Vagina (tissue), 2 donors: ENCODE measurements at places on chromosomes 4 and X. TPM values are rescaled to one million over a fixed set of nuclear protein-coding genes. Genes with fewer than 3 reads are reported as not detected.

DNA sequence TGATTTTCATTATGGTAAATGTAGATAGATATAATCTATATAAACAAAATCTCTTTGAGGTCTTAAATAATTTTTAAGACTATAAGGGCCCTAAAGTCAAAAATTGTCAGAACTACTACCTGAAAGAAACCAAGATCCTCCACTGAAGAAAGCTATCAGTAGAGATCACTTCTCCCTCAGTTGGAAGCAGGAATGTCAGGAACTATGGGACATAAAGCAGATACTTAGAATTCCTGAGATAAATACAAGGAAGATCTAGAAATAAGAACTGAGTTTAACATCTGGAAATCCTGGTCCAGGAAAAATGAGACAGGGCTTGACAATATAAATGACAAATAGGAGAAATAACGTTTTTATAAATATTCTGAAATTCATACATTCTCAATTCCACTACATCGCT is 97.2 kb downstream of the ADAMTS3 start:
- no peak for DNase-seq

- DNase-seq, result no peak
Observed at GRCh38 chr4:177596035-177596434, 153.8 kb upstream of the AGA start.

Gene SCRG1
- 0.49 TPM for total RNA-seq

Gene SSX1
- total RNA-seq, result not detected

Gene PAGE5
- not detected for total RNA-seq

Gene MTNR1A
- total RNA-seq, result not detected

- DNase-seq, result no peak
Observed at GRCh38 chr4:40221744-40222143, 24.9 kb downstream of the RHOH start.

DNA sequence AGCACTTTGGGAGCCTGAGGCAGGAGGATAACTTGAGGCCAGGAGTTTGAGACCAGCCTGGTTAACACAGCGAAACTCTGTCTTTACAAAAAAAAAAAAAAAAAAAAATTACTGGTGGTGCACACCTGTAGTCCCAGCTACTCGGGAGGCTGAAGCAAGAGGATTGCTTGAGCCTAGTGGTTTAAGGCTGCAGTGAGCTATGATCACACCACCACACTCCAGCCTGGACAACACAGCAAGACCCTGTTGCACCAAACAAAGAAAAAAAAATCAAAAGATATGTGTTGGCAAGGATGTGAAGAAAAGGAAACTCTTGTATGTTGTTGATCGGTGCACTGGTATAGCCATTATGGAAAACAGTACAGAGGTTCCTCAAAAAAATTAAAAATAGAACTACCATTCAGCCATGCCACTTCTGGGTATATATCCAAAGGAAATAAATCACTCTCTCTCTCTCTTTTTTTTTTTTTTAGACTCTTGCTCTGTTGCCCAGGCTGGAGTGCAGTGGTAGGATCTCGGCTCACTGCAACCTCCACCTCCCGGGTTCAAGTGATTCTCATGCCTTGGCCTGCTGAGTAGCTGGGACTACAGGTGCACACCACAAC is 15.2 kb downstream of the SH3D19 start:
- DNase-seq, result no peak

Gene SFRP2
- 49.8 TPM for total RNA-seq

- DNase-seq, result no peak
Observed at GRCh38 chrX:136909119-136909705, 28.7 kb upstream of the RBMX start.

Gene PSAPL1
- not detected for total RNA-seq

GRCh38 chr4:125770814-125771398 is 456.2 kb downstream of the FAT4 start:
- DNase-seq, result no peak

GRCh38 chr4:188439641-188440311 is 300.5 kb downstream of the TRIML1 start:
- DNase-seq, result no peak

DNA sequence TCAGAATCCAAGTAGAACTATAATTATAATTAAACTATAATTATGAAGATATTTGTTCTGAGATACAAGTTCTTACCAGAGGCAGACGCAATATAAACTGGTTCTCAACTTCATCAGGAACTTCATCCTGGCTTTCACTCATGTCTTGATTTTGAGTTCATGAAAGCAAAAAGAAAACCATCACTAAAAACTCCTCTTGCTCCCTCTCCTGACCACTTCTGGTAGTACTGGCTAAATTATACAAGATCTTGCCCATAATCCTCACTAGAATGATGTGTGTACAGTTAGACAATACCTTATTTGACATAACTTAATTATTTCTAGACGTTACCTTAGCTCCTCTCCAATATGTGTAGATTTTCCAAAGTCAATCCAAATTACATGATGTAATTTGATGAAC is 3.7 kb downstream of the TAF7L start:
- no peak for DNase-seq

Gene MAGEA9B
- total RNA-seq, result not detected

- DNase-seq, result no peak
Observed at GRCh38 chr4:187118602-187119120, 395.0 kb upstream of the FAT1 start.

Gene MAGEA4
- not detected for total RNA-seq

Gene STAP1
- total RNA-seq, result not detected

- no peak for DNase-seq
Observed at GRCh38 chrX:99588936-99589335, 821.1 kb downstream of the PCDH19 start.

- DNase-seq, result no peak
Observed at GRCh38 chrX:125029131-125029530, 290.5 kb upstream of the TEX13C start.

GRCh38 chr4:109075621-109076020 is 226.8 kb downstream of the COL25A1 start:
- DNase-seq, result no peak

- DNase-seq, result no peak
Observed at GRCh38 chr4:38067499-38067898, 107.3 kb downstream of the PTTG2 start.

- DNase-seq, result no peak
Observed at GRCh38 chrX:41604177-41604576, 84.6 kb upstream of the GPR34 start.

DNA sequence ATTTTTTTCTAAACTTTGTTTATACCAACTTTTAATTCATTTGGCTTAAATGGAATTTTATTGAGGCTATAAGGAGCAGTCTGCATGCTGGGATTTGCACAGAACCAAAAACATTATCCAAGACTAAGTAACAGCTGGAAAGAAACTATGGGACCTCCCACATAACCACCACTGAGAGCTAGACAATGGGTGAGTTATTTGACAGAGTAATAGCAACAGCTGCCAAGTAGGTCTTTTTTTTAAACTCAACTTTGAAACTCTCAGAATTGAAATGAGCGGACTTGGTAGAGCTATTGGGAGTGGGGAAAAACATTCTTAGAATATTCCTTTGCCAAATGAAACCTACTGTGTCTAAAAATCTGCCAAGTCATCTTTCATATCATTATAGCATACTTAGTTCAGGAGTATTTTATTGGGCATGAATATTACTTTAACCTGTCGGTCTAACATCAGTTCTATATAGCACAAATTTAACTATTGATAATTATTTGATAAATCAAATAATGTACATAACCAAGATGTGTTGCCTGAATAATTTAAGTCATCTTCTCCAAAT is 1428.0 kb downstream of the PCDH7 start:
- no peak for DNase-seq

GRCh38 chr4:181161669-181162068 is 1081.5 kb upstream of the TENM3 start:
- DNase-seq, result no peak

Gene ENPEP
- 5.2 TPM for total RNA-seq

Gene TKTL1
- total RNA-seq, result not detected

GRCh38 chr4:2365054-2365912 is 53.2 kb downstream of the ZFYVE28 start:
- no peak for DNase-seq

Gene PPP1R2C
- total RNA-seq, result not detected

- no peak for DNase-seq
Observed at GRCh38 chrX:148871422-148872160, 371.2 kb downstream of the AFF2 start.

Gene PPP1R3F
- 18.9 TPM for total RNA-seq
